ENCODE measurements at places on chromosomes 12 and 14.
A peak's percentile ranks its signal among the peaks of the same experiment; 100 is the strongest.

- no peak for DNase-seq
These were observed 96.8 kb upstream of the FRMD6 start for GRCh38 chr14:51554953-51555352.

DNA sequence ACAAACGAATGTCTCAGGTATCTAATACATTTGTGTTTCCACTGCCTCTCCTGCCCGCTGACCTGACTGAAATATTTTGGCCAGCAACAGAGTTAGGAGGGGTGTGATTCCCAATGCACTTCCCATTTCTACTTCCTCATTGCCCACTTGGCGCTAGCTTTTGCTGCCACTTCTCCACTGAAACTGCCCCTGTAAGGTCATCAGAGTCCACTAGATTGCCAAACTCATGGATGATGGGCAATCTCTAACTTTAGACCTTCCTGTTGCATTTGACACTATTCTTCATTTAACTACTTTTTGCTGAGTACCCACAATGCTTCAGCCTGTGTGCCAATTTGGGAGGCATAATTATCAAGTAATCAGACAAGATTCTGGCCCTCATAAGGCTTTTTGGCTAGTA is 40.8 kb downstream of the GPR65 start:
- no peak for DNase-seq

DNA sequence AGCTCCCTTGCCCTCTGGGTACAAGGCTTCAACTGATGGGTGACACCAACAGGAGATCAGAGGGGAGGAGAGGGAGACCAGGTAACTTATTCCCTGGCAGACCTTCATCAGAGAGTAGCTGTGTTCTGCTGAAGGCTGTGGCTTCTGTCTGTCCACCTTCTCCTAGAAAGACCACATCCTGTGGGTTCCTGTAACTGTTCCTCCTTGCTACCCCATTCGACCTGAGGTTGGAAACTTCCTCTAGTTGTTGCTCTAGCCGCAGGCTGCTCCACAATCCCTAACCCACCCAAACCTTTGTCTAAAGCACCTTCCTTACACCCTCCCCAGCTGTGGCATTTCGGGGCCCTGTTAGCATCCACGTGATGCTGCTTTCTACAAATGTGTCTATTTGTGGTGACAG is 454.2 kb downstream of the DPF3 start:
- DNase-seq = no peak

DNA sequence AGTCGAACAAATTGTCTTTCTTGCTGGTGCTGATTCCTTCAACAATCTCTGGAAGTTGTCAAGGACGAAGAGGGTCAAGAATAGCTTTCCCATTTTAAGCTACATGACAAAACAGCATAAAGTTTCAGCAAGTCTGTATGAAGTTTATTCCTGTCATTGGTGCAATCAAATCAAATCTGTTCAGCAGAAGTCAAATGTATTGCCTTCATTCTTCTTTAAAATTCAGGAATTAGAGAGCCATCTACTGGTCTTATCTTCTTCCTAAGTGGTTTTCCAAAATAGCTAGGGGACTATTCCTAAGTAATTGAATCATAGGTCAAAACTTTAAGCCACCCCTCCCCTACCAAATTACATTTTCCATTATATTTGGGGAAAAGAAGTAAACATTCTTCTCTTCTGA is 990.2 kb downstream of the GALC start:
- DNase-seq = no peak

DNA sequence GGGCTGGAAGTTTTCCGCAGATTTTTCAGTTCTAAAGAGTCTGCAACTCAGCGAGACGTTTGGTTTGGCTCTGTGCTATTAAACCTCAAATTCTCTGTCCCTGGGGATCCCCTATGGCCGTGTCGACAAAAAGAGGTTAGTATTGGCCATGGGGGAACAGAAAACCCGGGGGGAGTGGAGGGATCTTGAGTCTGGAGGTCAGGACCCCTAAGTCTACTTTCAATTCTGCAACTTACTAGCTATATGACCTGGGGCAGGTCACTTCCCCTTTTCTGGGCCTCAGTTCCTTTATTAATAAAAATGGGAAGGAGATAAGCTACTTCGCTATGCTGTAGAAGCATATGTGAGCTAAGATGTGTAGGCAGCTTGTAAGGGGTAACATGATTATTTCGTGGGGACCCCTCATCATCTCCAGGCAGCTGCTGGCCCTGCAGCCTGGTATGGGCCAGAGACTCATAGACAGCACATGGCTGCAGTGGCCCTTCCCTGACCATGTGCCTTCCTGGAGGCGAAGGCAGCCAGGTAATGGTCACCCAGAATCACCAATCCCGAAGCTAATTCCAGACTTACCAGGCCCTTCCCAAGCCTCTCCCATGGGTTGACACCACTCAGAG is 8.6 kb downstream of the ASB2 start:
- DNase-seq = no peak

DNA sequence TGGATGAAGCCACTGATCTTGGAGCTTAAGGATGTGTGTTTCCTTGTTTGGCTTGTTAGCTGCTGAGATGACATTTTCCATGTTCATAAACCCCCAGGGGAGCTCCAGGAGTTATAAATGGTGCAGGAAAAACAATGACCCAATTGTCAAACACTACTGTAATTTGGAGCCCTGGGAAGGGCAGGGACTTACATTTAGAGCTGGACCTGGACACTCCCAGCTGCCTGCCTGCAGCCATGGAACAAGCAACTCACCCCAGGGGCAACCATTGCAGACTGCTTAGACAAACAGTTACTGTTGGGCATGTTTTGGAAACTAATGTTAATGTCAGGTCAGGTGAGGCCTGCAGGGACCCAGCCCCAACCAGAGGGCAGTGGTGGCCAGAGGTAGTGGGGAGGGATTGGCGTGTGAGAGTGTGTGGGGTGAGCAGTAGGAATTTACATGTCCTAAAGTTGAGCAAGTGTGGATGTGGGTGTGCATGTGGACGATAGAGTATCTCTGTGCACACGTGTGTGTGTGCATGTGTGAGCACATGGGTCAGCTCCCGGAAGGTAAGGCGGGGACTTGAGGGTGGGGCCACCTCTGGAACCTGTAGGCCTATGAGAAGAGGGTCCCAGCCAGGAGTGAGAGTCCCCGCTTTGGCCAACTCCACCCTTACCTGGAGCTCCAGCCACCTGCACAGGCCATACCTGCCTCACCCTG is 86.4 kb upstream of the NOS1 start:
- DNase-seq = no peak

GRCh38 chr12:75747572-75748021 is 236.2 kb upstream of the KRR1 start:
- DNase-seq = no peak

- DNase-seq = no peak
These were observed 57.7 kb upstream of the DYNC1H1 start for GRCh38 chr14:101906645-101907044.

DNA sequence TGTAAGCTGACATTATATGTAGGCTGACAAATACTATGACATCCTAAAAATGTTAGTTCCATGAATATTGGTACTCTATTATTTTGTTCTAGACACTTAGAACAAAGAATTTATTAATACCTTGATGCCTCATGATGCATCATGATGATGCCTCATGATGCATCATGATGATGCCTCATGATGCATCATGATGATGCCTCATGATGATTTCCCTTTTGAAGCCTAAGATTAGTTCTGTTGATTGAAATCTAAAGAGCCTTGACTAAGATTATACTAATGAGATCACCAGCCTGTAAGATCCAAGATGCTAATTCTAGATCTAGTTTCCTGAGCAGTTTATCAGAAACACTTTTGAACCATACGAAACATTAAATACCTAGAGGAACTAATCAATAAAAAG is 4.6 kb upstream of the CEP128 start:
- DNase-seq = no peak

GRCh38 chr12:86104087-86104486 is 152.1 kb downstream of the MGAT4C start:
- DNase-seq = no peak

DNA sequence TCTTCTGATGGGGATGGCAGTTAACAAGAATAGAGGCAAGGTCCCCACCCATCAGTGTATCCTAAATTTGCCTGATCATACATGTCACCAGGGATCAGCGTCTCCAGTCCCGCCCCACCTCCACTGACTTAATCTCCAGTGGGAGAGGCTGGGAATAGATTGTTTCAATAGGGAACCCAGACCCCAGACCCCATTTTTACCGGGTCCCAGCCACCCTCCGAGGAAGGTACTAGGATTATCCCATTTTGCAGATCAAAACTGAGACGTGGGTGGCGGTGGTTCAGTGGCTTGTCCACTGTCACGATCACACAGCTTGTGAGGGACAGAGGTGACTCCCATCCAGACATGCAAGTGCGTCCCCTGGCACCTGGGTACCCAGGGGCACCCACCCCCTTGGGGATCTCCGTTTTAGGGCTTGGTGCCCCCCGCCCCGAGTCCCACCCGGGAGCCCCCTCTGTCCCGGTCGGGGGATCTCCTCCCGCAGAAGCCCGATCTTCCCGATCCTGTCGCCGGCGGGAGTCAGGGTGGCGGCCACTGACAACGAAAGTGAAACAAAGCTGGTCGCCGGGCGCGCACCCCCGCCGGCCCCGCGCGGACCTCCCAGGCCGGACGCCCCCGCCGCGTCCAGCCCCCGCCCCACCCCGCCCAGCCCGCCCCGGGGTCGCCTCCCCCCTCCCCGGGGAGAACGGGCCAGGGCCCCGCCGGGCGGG is 523 bp downstream of the WSB2 start:
- DNase-seq = peak; percentile 13

DNA sequence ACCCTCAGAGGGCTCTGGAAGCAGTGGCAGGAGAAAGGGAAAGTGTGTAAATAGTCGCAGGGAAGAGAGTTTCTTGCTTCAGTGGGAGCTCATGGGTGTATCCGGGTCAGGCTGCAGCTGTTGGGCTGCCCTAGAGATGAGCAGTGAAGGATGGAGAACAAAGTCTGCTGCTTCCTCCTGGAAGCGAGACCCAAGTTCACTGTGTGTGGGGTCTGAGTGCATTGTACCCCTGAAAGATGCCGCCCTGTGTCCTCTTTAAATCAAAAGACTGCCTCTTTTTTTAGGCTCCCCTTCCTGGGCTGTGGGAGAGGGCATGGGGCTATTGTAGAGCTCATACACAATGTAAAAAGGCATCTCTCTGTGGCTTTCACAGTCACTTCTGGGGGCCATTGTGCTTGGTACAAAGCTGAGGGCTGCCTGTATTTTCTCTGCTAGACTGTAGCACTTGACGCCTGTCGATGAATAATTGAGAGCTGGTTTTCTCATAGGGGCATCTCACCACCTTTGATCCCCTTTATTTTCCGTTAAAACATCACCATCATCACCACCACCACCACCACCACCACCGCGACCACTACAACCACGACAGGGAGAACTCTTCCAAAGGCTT is 16.7 kb downstream of the CHST11 start:
- no peak for DNase-seq

DNA sequence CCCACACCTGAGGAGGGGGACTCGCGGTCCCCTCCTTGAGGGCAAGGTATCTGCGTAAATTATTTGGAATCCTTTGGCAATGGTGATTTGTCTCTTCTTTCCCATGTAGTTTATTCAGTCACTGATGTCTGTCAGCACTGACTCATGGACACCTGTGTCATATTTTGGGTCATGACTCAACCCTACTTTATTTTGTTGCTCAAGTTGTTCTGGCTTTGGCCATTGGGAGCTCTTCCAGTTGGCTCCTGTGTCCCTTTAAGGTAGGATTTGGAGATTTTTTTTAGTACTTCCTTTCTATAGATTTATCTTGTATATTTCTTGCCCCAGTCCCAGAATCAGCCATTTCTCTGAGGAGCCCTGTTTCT is 47.4 kb upstream of the C14orf180 start:
- DNase-seq = no peak

- DNase-seq = no peak
These were observed 132.6 kb downstream of the IGF1 start for GRCh38 chr12:102347811-102348210.

DNA sequence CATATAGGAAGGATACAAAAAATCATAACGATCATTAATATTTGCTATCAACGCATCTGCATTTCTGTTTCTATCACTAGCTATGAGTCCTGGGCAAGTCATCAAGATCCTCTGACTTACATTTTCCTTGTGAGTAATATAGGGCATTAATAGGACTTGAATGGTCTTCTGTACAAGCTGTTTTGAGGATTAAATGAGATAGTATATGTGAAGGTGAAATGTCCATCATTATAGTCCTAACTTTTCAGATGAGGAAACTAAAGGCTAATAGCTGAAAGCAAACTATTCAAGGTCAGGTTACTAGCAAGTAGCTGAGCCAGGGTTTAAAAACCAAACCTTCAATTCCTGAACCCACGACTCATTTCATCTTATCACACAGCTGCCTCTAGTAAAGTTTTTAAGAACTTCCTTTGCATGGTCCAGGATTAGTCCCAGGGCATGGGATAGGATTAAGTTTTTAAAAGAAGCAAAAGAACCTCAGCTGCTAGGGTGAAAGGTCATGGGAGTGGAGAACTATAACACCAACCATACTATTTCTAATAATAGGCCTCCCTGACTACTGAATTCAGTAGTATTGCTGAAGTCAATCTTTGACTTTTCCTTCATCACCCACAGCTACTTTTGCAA is 101.4 kb upstream of the ADAMTS20 start:
- no peak for DNase-seq

GRCh38 chr12:66131067-66131688 is 628 bp upstream of the LLPH start:
- no peak for DNase-seq

DNA sequence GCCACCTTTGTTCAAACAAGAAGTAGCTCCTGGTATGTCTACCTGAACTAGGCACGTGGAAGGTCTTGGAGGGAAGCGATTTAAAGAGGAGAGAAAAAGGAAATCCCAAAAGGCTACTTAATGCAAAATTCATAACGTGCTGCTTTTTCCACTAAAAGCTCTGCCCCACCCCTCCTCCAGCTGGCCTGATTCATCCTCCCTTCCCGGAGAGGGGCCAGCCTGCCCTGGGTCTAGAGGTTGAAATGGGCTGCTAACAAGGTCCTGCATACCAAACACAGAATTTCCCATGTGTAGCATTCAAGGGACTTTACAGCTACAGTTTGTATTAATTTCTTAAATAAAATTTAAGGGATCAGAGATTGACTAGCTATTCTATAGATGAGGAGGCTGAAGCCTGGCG is 83.2 kb downstream of the KNTC1 start:
- DNase-seq = no peak

DNA sequence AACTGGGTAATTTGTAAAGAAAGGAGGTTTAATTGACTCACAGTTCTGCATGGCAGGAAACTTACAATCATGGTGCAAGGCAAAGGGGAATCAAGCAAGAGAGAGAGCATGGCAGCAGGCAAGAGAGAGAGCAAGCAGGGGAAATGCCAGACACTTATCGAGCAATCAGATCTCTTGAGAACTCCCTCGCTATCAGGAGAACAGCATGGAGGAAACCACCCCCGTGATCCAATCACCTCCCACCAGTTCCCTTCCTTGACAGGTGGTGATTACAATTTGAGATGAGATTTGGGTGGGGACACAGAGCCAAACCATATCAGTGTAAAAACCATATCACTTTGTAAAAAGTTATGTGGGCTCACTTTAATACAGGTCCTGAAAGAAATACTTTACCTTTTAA is 56.4 kb upstream of the NEDD1 start:
- no peak for DNase-seq

GRCh38 chr12:52823761-52824450 is 10.0 kb upstream of the KRT4 start:
- no peak for DNase-seq

Measured in activated naive CD4-positive, alpha-beta T cell treated with anti-CD3 and anti-CD28 coated beads, Interleukin-2, amount 50 U/mL, for 16 hours (primary cell).